Stimulated activated CD4-positive, alpha-beta T cell treated with anti-CD3 and anti-CD28 coated beads, Interleukin-4, amount 100 ng/mL, for 48 hours (primary cell): ENCODE measurements at places on chromosomes 3 and 15.

GRCh38 chr3:53700441-53700840 lies 145.8 kb downstream of the CHDH start:
- no peak for DNase-seq

DNA sequence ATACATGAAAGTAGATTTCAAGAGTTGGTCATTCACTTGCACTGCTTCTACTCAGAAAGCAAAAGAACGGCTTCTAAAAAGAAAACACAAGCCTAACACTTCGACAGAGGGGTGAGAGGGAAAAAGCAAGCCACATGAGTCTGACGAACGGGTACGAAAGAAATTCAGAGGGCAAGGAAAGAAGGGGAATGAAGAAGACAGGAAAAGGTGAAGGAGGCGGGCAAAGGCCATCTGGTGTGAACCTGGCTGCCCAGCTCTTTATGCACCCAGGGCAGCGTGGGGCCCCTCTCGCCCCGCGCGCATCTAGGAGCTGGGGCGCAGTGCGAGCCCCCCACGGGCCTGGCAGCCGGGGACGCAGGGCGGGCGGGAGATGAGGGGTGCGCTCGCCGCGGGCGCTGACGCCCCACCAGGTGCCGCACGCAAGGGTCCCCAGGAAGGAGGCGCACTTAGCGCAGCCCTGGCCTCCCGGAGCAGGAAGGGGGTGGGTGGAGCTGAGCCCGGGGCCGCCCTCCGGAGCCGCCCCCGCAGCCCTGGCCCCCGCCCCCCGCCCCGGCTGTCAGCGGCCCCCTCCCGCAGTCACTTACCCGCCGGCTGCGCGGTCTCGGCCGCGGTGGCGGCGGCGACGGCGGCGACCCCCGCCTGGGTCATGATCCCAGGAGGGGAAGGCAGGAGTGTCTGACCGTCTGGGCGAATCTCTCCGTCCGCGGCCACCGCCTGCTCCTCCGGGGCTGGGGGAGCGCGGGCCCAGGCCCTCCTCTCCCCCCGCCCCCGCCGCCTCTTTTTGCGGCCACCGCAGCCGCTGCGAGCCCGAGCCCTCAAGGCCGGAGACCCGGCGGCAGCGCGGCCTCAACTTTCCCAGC lies at the start of gene USF3:
Gene USF3, minus strand, starts transcription at position 857 of the 860 bp plus-strand sequence. CDS start 21,764 bp downstream, outside the sequence.
- peak; percentile 64 for DNase-seq

GRCh38 chr3:137174514-137174913 lies 216.7 kb downstream of the IL20RB start:
- no peak for DNase-seq

- no peak for DNase-seq
Observed at GRCh38 chr3:134353171-134353825, 20.9 kb downstream of the AMOTL2 start.

- DNase-seq = no peak
Observed at GRCh38 chr3:71708476-71709105, 16.6 kb downstream of the EIF4E3 start.

GRCh38 chr3:123498761-123499160 lies 49.9 kb upstream of the ADCY5 start:
- DNase-seq = no peak

DNA sequence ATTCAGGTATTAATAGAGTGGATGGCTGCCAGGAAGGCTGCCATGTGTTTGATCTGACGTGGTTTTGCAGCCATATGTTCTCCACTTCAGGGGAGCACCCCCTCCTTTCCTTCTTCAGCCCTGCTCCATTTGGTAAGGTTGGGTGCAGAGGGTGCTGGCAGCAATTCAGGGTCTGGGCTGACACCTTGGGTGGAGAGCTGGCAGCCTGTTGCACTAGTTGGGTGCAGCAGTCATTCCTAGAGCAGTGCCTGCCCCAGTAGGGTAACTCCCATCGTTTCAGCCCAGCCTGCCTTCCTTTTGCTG lies 1.5 kb downstream of the TYRO3 start:
- DNase-seq = no peak

DNA sequence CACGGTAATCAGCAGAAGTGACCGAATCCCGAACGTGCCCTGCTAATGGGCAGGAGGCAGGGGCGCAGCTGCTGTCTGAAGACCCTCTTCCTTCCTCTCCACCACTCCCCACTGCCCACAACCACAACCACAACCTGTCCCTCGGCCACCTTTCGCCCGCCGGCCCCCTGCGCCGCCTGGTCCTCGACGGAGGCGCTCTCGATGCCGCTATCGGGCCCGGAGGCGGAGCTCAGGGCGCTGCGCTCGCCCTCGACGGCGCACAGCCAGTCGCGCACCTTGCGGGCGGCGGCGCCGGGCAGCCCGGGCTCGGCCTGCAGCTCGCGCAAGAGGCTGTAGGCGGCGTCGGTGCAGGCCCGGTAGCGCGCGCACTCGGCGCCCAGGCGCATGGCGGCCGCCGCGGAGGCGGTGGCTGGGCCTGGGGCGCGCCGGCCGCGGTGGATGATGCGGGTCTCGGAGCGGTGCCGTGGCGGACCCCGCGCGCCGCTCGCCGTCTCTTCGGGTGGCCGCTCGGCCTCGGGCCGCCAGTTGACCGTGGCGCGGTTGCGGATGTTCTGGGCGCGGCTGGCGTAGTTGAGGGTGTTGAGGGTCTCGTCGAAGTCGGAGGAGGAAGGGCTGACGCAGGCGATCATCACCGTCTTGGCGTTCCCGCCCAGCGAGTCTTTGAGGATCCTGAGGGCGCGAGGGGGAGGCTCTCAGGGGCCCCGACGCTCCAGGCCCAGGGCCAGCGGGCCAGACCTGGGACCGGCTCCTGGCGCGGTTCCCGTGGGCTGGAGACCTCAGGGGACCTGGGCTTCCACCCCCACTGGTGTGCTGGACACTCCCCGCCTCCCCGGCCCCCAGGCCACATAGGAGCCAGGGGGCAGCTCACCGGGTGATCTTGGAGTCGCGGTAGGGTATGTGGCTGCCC lies 6.9 kb downstream of the KIF7 start:
- DNase-seq = no peak

GRCh38 chr15:78032671-78033070 lies 44.8 kb downstream of the TBC1D2B start:
- no peak for DNase-seq

- DNase-seq = no peak
Observed at GRCh38 chr3:14412831-14413380, 10.5 kb downstream of the SLC6A6 start.
